ENCODE measurements at places on chromosomes 7 and 10.

GRCh38 chr10:8079126-8079525 is 24.6 kb downstream of the GATA3 start:
- DNase-seq, result no peak

DNA sequence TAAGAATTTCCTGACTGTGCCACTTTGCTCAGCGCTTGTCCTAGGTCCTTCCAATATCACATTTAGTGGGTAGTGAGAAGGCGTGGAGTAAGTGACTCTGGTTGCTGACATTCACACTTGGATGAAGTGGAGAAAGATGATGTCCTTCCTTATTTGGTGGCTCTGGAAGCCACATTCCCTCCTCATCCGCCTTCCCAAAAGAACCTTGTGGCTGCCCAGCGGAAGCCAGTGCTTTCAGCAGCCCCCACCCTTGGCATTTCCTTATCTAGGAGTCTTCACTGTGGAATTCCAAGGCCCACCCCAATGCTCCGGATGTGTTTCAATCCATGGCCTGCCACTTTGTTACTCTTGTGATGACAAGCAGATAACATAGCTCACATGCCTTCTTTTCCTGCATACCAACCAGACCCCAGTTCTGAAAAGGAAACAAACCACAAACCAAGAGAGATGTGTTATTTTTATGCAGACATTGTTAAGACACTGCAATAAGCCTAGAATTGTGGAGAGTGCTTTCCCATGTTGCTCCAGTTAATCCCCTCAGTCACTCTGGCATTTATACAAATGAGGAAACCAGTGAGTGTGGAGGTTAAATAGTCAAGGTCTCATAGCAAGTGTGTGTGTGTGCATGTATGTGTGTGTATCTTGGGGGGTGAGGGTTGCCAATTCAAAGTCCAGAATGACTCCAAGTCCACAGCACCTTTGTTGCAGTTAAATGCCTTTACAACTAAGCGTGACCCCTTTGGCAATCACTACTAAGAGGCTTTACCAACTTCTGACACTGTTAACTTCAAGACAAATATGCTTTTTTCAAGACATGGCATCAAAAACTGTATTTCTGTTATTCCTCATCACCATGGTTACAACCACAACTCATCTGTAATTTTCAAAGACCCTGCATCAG is 10.3 kb upstream of the ANKRD1 start:
- no peak for DNase-seq

DNA sequence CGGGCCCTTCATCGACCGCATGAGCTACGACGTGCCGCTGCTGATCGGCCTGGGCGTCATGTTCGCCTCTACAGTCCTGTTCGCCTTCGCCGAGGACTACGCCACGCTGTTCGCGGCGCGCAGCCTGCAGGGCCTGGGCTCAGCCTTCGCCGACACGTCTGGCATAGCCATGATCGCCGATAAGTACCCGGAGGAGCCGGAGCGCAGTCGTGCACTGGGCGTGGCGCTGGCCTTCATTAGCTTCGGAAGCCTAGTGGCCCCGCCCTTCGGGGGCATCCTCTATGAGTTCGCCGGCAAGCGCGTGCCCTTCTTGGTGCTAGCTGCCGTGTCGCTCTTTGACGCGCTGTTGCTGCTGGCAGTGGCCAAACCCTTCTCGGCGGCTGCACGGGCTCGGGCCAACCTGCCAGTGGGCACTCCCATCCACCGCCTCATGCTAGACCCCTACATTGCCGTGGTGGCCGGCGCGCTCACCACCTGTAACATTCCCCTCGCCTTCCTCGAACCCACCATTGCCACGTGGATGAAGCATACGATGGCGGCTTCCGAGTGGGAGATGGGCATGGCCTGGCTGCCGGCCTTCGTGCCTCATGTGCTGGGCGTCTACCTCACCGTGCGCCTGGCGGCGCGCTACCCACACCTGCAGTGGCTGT is 1.2 kb downstream of the SLC18A3 start:
- DNase-seq, result peak; percentile 47

GRCh38 chr10:31920538-31920937 is 8.1 kb downstream of the ARHGAP12 start:
- no peak for DNase-seq

- DNase-seq, result no peak
Observed at GRCh38 chr7:116429986-116430619, 69.4 kb upstream of the CAV2 start.

DNA sequence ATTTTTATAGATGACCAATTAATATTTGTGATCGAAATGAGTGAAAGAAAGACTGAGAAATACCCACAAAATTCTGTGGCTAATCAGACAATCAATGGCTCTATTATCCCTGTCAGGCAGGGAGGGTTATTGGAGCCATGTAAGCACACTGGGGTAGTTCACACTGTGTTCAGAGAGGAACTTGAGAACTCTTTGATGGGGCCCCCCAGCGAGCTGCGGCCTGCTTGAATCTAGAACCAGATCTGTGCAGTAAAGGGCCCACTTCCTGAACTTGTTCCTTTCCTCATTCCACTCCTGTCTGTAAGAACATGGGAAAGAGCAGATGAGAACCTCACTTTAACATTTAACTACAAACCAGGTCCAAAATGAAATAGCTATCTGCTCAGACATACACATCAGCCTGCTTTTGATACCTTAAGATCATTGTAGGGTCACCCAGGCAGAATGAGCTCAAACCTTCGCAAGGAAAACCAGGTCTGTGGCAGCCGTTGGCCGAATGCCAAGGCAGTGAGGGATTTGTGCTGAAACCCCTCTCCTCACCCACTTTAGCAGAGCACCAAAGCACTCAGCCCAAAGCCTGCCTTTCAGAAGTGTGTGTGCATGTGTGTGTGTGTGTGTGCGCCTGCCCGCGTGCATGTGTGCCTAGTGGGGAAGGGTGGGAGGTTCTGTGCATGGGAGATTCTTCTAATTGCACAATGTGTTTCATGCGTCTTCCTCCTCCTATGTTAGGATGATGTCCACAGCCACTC is 365.6 kb upstream of the MGMT start:
- no peak for DNase-seq

DNA sequence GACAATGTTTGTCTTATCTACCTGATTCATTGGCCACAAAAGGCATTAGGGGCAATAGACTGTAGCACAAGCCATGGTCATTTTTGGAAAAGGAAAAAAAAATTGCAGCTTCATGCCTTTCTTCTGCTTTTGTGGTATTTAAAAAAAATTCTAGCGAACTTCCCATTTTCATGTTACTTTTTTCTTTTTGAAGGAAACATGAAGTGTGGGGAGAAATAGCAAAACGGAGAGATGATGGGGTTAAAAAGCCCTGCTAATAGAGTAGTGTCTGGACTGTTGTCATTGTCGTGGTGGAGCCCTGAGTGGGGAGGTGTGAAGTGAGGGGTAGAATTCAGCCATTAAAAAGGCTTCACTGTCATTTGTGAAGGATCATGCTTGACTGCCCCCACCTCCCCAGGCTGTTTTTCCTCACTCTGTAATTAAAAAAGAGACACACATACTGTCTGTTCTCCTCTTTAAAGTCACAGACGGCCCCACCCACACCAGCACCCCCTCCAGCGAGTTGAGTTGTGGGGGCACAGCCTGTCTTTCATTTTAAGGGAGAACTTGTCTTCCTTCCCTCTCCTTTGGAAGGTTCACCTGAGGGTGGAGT is 272.4 kb downstream of the CREB5 start:
- DNase-seq, result no peak

Measured in suprapubic skin (tissue), 4 donors.